Activated CD4-positive, alpha-beta memory T cell treated with anti-CD3 and anti-CD28 coated beads, Interleukin-2, amount 10 ng/mL, durations not matched to agents 7 days and 5 days (primary cell): ENCODE measurements at places on chromosomes 2 and 18. TPM values are rescaled to one million over a fixed set of nuclear protein-coding genes. Genes with fewer than 3 reads are reported as not detected.

Gene CFAP53
- total RNA-seq = 0.83 TPM

Gene MLPH
- not detected for total RNA-seq

Gene ST8SIA5
- total RNA-seq = not detected

Gene ZBTB14
- total RNA-seq = 26.3 TPM

Gene TUBB6
- total RNA-seq = 5.7 TPM

Gene HSPD1
- total RNA-seq = 229 TPM

Gene MROH2A
- not detected for total RNA-seq

Gene ANKRD30BL
- not detected for total RNA-seq

Gene MAP3K19
- total RNA-seq = not detected

Gene RTTN
- total RNA-seq = 23.0 TPM

Gene POTEC
- total RNA-seq = not detected

Gene MAP2
- total RNA-seq = not detected

Gene DHRS9
- total RNA-seq = not detected

Gene CSRNP3
- not detected for total RNA-seq

Gene STEAP3
- total RNA-seq = not detected

Gene TRABD2A
- total RNA-seq = 38.3 TPM
